ENCODE measurements at places on chromosomes 3 and 15.
A peak's percentile ranks its signal among the peaks of the same experiment; 100 is the strongest.

DNA sequence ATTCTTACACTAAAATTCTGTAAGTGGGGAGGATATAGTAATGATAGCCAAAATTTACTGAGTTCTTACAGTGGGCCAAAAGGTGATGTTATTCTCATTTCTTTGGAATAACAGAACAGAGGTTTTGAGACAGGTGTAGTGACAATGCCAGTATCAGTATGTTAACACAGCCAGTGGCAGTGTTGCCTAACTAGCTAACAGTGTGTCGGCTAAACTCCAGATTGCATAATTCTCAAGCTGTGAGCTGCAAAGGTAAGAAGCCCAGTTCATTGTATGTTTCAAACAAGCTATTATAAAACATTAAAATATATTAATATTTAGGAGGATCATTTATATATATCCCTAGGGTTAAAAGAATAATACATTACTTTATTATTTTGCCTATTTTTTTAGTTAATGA lies 920 bp downstream of the SLC15A2 start:
- DNase-seq, result no peak

DNA sequence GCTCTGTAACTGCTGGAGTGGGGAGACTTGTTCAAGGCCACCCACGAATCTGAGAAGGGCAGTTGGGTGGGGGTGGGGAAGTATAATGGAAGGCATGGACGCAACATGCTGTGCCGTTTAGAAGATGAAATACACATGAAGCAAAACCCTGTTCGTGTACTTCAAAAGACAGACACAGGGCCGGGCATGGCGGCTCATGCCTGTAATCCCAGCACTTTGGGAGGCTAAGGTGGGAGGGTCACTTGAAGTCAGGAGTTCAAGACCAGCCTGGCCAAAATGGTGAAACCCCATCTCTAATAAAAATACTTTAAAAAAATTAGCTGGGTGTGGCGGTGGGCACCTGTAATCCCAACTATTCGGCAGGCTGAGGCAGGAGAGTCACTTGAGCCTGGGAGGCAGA lies 36.9 kb upstream of the SFMBT1 start:
- DNase-seq, result no peak

- peak; percentile 90 for DNase-seq
Observed at GRCh38 chr15:59751552-59752413, 62.7 kb upstream of the BNIP2 start.

DNA sequence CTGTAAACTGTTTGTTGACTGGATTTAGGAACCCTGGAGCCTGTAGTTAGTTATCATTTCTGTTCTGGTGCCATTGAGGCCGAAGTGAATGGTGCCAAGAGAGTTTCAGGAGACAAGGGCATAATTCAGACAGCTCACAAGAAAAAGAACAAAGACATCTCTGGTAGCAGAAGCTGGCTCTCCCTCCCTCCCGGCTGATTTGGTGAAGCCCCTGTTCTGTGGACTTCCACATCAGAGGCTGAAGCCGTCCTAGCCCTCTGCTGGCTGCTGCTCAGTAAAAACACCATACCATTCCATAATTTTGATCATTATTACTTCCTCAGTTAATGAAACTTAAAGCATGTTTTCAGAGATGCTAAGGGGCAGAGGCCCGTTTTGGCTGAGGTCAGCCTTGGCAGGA lies 381.2 kb upstream of the WNT5A start:
- DNase-seq, result no peak

DNA sequence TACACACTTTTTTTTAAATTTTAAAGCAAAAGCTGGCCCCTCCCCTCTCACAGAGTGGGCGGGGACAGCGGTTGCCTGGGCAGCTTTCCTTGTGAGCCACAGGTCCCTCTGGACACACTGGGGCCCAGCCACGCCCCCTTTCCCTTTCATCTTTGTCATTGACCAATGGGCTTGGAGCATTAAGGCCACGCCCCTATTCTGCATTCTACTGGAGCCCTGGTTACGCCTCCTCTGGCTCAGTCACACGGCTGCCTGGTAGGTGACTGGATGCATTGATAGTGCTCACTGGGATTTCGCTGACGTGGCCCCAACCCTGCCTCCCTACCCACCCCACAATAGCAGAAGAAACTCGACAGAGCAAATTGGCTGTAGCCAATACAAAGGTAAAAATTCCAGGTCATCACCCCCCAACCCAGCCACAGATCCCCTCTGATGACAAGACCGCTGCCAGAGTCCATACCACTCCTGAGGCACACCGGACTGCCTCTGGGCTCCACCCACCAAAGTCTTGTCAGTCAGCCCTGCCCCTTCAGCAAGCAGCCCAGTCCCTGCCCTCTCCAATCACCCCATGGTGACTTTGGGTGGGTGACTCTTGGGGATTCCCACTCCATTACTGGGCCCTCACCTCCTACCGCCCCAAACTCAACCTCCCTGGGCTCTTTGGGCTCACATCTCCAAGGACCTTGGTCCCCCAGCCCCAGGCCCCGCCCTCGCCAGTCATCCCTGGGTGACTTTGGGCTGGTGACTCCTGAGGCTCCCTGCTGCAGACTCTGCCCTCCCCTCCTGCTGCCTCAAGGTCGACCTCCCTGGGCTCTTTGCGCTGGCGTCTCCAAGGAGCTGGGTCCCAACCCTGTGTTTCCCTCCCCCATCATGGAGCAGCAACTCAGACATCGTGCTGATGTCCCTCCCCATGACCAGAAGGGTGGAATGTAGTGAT lies 112.2 kb upstream of the FAN1 start:
- DNase-seq, result no peak

DNA sequence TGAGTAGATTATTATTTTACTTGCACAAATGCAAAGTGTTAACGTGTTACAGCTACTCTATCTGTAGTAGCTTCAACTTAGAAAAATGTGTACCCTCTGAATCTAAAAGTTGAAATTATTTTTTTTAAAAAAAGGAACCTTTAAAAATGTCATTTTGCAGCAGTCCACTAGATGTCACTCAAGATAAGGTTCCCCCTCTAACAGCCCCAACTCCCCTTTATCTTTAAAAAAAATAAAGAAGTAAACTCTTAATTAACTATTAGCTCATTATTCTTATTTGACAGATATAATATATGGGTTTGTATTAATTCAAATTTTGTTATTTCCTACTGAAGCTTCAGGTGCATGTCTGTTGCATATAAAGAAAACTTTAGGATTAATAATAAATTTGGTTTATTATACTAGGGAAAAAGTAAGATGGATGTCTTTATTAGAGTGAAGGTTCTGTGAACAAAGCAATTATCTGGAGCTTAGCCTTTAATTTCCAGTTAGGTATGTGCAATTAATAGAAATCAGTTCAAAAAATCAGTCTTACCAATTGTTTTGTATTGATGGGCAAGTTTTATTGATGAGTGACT lies 288.5 kb downstream of the VGLL3 start:
- DNase-seq, result peak; percentile 5

- DNase-seq, result no peak
Observed at GRCh38 chr15:36734366-36734765, 154.9 kb downstream of the CDIN1 start.

- DNase-seq, result no peak
Observed at GRCh38 chr3:44128057-44128775, 113.5 kb upstream of the TOPAZ1 start.

- no peak for DNase-seq
Observed at GRCh38 chr3:72906154-72906553, 18.3 kb downstream of the GXYLT2 start.

- no peak for DNase-seq
Observed at GRCh38 chr3:5404718-5405117, 217.2 kb downstream of the EDEM1 start.

DNA sequence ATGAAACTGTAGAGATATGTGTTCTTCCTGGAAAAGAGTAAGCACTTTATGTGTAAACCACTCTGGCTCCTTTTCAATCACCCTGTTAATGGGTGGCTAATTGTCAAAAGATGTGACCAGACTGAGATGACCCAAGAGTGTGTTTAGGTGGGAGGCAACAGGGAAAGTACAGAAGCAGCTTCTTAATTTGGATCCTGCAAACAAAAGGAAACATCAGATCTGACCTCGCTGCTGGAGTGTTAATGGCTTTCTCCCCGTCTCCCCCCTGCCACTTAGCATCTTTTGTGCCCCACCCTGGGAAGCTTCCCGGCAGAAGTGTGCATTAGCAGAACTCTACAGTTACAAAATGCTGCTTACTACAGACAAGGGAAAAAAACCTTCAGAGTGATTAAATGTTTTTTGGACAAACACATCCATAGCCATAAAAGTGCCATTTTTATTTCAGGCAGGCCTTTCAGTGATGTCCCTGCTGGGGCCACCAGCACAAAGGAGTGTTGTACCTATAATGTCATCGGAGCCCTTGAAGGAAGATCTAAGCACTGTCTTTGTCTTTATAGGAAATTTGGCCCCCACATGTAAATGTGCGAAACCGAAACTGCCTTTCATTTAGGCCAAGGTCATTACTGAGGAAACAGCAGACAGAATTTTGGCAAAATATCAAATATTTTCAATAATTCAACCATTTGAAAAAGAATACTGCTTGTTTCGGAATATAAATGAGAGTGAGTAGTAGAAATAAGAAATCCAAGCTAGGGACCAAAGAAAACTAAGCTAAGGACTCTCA lies 311.0 kb downstream of the WDR72 start:
- DNase-seq, result no peak

- no peak for DNase-seq
Observed at GRCh38 chr3:189766416-189766815, 135.2 kb downstream of the TP63 start.

DNA sequence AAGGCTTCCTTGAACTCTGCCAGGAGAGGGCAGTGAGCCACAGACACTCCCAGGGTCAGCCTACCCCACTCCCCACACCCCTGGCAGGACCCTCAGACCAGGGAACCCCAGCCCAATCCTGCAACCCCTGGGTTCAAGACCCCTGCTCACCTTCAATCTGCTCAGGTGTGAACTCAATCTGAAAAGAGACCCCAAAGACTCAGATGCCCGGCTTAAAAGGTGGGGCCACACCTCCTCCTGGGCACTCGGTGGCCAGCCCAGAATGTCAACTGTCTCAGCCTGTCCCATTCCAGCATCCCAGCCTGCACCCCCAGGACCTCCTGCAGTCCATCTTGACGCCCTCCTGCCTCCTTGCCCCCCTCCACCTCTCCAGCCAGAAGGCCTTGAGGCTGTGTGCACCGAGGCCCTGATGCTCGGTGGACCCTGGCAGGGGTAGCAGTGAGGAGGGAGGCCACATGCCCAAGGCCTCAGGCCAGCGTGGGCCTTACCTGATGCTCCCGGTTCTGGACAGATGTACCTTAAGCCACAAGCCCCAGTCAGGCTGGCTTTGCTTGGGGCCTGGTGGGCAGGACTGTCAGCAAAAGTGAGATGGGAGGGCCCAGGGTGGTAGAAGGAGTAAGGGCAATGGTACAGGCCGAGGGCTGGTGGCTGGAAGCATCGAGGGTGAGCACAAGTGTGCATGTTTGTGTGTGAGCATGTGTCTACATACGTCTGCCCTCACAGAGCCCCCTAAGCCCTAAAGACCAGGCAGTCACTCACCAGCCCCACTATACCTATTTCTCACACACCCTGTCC lies 2.2 kb downstream of the MYL3 start:
- DNase-seq, result no peak

GRCh38 chr3:32374788-32375595 lies 16.7 kb upstream of the CMTM7 start:
- DNase-seq, result peak; percentile 79

DNA sequence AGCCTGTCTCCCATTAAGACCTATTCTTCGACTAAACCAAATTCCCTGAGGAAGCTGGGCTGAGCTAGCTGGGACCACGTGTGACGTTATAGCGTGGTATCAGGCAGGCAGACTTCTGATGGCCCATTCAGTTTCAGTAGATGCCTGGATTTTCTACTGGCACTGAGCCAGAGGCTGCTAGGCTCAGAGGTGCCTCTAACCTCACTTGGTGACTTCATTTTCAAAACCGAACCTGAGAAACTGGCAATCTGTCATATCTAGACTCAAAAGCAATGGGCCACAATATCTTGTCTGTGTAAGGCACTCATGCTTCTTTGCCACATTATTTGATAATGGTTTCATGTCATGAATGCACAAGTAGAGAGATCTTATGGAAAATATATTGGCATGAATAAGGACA lies 352.1 kb upstream of the AZI2 start:
- no peak for DNase-seq

DNA sequence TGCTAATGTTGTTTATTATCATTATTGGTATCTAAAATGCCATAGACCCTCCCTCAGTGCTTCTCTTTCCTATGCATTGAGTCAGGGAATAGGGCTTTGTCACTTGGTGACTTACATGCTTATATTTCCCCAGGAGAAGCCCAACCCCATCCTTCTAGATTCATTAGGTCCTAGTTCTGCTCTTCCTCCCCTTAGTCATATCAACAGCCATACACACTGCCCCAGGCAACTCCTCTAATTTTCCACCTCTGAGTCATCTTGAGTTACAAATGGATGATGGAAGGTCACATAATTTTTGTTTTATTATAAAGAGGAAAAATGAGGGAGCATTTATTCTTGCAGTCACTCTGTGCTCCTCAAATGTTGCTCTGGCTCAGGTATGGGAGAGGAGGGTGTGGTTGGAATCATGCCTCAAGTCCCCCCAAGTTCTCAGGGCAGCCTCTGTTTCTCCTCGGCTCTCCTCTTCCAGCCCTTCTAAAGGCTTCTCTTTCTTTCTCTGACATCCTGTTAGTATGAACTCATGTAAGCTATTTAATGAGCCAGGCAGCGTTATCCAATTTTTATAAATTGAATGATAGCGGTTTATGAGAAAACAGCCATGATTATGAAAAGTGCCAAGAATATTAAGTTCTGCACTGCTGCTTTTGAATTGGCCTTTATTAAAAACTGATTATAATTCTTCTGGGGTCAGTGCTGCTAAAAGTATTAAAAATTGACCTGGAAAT lies 45.6 kb upstream of the FSTL1 start:
- DNase-seq, result no peak

GRCh38 chr3:14344351-14344750 lies 58.1 kb upstream of the SLC6A6 start:
- DNase-seq, result no peak

GRCh38 chr15:88630798-88631463 lies 7.9 kb upstream of the ISG20 start:
- DNase-seq, result no peak

DNA sequence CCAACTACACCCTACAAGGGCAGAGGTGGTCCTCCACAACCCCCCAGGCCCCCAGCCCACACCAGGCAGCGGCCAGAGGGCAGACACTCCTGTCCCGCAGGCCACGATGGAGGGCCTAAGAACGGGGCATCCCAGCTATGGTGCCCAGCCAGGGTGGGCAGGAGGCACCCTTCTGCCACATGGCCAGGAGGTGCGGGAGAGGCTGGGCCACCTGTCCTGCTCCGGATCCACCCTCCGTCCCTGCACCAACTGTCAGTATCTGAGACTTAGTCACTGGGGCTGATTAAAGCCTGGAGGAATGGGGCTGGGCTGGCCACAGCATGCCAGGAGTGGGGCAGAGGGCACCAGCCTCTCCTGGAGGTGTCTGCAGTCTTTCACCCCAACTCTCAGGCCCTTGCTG lies 37.9 kb downstream of the TNK2 start:
- DNase-seq, result no peak

GRCh38 chr3:144073698-144074097 lies 102.1 kb downstream of the DIPK2A start:
- no peak for DNase-seq

Data from Jurkat, Clone E6-1 (cell line).